ENCODE measurements at places on chromosomes 1 and 21. TPM values are rescaled to one million over a fixed set of nuclear protein-coding genes. Genes with fewer than 3 reads are reported as not detected.

The VCAM1 gene
- 16.8 TPM for polyA plus RNA-seq

GRCh38 chr1:203148127-203148526, 20.6 kb downstream of the ADORA1 start:
- H3K27me3 ChIP-seq, result no peaks in the 10 kb centered on the region
- no peak for DNase-seq
- H3K4me1 ChIP-seq, result no peaks in the 10 kb centered on the region
- no peak overlapping the region for H3K4me3 ChIP-seq
- H3K36me3 ChIP-seq, result no peaks in the 10 kb centered on the region

- H3K4me3 ChIP-seq, result no peak overlapping the region
- no peaks in the 10 kb centered on the region for H3K36me3 ChIP-seq
- peak; percentile 69 for DNase-seq
- H3K27me3 ChIP-seq, result no peaks in the 10 kb centered on the region
Measured at GRCh38 chr1:101257500-101258325, 20.9 kb downstream of the S1PR1 start.

GRCh38 chr1:12124693-12125421, 41.9 kb upstream of the TNFRSF1B start:
- H3K27me3 ChIP-seq, result no peaks in the 10 kb centered on the region
- peak; percentile 81 for DNase-seq
- H3K36me3 ChIP-seq, result no peaks in the 10 kb centered on the region
- H3K27ac ChIP-seq, result no peak overlapping the region

The RBP7 gene
- polyA plus RNA-seq, result 7.5 TPM

DNA sequence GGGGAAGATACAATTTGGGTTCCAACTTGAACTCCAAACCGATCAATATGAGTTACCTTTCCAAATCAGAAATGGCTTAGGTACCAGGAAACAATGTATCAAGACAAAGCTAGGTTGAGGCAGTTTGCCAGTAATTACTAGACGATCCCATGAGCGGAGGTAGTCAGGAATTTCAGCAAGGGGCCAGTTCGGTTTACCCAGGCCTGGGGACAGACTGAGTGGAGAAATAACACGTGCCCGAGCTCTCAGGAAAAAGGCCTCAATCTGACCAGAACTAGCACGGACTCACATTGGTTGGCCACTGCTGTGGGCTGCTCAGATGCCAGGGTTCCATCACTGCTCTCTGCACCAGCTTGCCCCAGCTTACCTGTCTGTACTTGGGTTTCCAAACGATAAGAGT, 15.3 kb downstream of the CLSTN1 start:
- H3K27ac ChIP-seq, result no peak overlapping the region
- H3K27me3 ChIP-seq, result no peaks in the 10 kb centered on the region

- no peak overlapping the region for H3K4me3 ChIP-seq
- H3K36me3 ChIP-seq, result no peaks in the 10 kb centered on the region
- H3K27ac ChIP-seq, result no peak overlapping the region
- DNase-seq, result no peak
- no peaks in the 10 kb centered on the region for H3K4me1 ChIP-seq
Measured at GRCh38 chr1:196638466-196638865, 13.4 kb upstream of the CFH start.

DNA sequence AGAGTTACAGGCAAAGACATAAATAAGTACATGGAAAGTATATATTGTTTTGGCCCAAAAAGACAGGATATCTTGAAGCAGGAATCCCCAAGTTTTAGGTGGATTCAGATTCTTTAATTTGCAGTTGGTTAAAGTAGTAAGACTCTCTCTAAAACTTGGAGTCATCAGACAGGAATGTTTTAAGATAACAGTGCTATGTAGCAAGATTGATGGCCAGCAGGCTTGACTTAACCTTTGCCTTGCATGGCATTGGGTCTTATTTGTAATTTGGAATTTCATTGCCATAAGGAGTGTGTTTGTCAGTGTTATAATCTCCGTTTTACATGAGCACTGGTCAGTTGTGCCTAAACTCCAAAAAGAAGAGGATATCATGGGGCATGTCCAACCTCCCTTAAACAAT, 727.6 kb upstream of the CHRM3 start:
- no peak overlapping the region for H3K27ac ChIP-seq
- no peak for DNase-seq
- H3K4me3 ChIP-seq, result no peak overlapping the region
- no peaks in the 10 kb centered on the region for H3K4me1 ChIP-seq
- no peaks in the 10 kb centered on the region for H3K36me3 ChIP-seq

The ESRRG gene
- 0.24 TPM for polyA plus RNA-seq

The IL12RB2 gene
- 0.06 TPM for polyA plus RNA-seq

The RAP1GAP gene
- polyA plus RNA-seq, result 8.6 TPM

The PDE4DIP gene
- 24.3 TPM for polyA plus RNA-seq

- H3K4me1 ChIP-seq, result peaks cover 8% of the 10 kb centered on the region
- H3K27ac ChIP-seq, result no peak overlapping the region
- DNase-seq, result no peak
- H3K4me3 ChIP-seq, result no peak overlapping the region
- H3K27me3 ChIP-seq, result no peaks in the 10 kb centered on the region
Measured at GRCh38 chr1:32755810-32756159, 53.2 kb upstream of the SYNC start.

- no peaks in the 10 kb centered on the region for H3K36me3 ChIP-seq
- peaks cover 2% of the 10 kb centered on the region for H3K27me3 ChIP-seq
- DNase-seq, result no peak
- no peak overlapping the region for H3K27ac ChIP-seq
Measured at GRCh38 chr21:45892156-45892915, 89.2 kb upstream of the COL6A1 start.

The CFAP74 gene
- polyA plus RNA-seq, result 0.31 TPM

The EFHD2 gene
- polyA plus RNA-seq, result 12.8 TPM

- no peak overlapping the region for H3K4me3 ChIP-seq
- no peaks in the 10 kb centered on the region for H3K4me1 ChIP-seq
- H3K27ac ChIP-seq, result no peak overlapping the region
- no peaks in the 10 kb centered on the region for H3K27me3 ChIP-seq
- H3K36me3 ChIP-seq, result no peaks in the 10 kb centered on the region
Measured at GRCh38 chr1:228453022-228453560, 34.1 kb upstream of the RNF187 start.

DNA sequence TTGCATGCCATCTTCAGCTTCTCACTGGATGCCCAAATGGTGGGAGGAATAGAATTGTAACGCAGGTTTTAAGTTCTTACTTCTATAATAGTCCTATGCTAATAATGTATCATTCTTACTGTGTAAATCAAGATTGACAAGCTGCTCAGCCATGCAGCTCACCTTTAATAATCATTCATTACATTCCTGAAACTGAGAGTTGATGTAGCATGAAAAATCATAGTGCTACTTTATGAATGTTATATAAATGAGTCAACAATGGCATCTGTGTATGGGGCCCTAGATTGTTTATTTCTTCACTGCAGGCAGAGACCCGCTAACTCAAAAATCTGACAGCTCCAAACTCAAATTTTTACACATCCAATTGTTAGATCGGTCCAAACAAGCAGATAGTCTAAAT, 34.4 kb downstream of the FH start:
- no peak overlapping the region for H3K4me3 ChIP-seq
- no peak overlapping the region for H3K27ac ChIP-seq
- DNase-seq, result no peak
- H3K4me1 ChIP-seq, result no peaks in the 10 kb centered on the region
- no peaks in the 10 kb centered on the region for H3K36me3 ChIP-seq
- no peaks in the 10 kb centered on the region for H3K27me3 ChIP-seq

- H3K27me3 ChIP-seq, result no peaks in the 10 kb centered on the region
- no peak for DNase-seq
- no peak overlapping the region for H3K27ac ChIP-seq
- H3K4me3 ChIP-seq, result no peak overlapping the region
- H3K4me1 ChIP-seq, result no peaks in the 10 kb centered on the region
Measured at GRCh38 chr1:94017155-94017829, 103.7 kb downstream of the ABCA4 start.

DNA sequence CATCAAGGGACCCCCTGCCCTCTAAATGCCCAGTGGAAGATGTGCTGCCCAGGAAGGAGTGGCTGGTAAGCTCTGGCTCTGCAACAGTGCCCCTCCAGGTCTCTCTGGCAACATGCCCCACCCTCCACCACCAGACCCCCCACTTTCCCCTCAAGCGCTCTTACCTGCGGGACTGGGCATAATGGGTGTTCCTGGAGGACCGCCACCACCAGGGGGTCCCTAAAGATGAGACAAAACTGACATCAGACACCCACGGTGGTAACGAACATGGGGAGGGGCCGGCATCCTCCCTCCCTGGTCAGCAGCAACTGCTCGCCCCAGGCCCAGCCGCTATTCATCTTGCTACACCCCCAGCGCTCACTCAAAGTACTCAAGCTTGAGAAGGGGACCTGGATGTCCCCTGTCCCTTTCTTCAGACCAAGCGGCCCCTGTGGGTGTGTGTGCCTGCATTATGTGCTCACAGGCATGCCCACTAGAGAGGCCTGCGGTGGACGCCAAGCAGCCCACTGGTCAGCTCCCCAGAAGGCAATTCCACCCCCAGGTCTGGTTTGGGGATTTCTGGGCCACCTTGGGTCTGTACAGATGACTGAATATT, 40.9 kb downstream of the MRPL37 start:
- no peak for DNase-seq
- peaks cover 9% of the 10 kb centered on the region for H3K36me3 ChIP-seq
- H3K27ac ChIP-seq, result no peak overlapping the region
- H3K4me3 ChIP-seq, result no peak overlapping the region

DNA sequence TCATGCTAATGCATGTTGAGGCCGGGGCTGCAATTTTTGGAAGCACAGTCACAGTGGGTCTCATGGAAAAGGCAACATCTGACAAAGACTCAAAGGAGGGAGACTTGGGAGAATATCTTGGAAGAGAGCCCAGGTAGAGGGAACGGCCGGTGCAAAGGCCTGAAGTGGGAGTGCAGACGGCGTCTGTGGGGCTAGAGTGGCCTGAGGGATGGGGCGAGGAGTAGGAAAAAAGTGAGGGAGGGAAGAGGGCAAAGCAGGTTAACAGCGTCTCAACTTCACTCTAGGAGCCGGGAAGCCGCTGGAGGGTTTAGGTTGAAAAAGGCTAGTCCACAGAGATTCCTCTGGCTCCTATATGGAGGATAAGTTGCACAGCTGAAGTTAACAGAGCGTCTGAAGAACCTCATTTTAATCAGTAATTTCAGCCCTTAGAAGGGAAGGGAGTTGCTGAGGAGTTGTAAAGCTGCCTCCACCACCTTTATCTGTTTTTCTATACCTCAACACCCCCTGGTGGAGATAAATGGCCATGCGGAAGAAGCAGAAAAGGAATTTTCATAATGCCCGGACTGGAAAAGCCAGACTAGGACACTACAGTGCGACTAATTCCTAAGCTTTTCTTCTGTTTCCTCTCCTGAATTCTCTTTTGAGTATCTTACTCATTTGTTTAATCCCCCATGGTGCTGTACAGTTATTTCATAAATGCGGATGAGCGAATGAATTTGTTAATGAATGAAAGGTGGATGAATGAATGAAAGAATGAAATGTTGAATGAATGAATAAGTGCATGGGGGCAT, 78.7 kb upstream of the ZNF281 start:
- H3K27me3 ChIP-seq, result no peaks in the 10 kb centered on the region
- no peak overlapping the region for H3K27ac ChIP-seq
- peak; percentile 48 for DNase-seq
- H3K4me1 ChIP-seq, result peaks cover 3% of the 10 kb centered on the region
- no peaks in the 10 kb centered on the region for H3K36me3 ChIP-seq
- H3K4me3 ChIP-seq, result no peak overlapping the region

The AIM2 gene
- 0.28 TPM for polyA plus RNA-seq

- H3K27ac ChIP-seq, result peak overlapping the region; percentile 9
- no peaks in the 10 kb centered on the region for H3K27me3 ChIP-seq
- peaks cover 28% of the 10 kb centered on the region for H3K4me1 ChIP-seq
- no peaks in the 10 kb centered on the region for H3K36me3 ChIP-seq
- no peak overlapping the region for H3K4me3 ChIP-seq
Measured at GRCh38 chr1:184622136-184622823, 132.4 kb downstream of the EDEM3 start.

Data from liver (tissue), 10 donors.